ENCODE measurements at places on chromosomes 2 and 18.
A peak's percentile ranks its signal among the peaks of the same experiment; 100 is the strongest.

- H3K27ac ChIP-seq: no peak overlapping the region
- H3K4me1 ChIP-seq: no peaks in the 10 kb centered on the region
- DNase-seq: peak; percentile 66
- H3K36me3 ChIP-seq: peaks cover 51% of the 10 kb centered on the region
- H3K4me3 ChIP-seq: no peak overlapping the region
These were observed 17.1 kb downstream of the PDK1 start for GRCh38 chr2:172572981-172573380.

DNA sequence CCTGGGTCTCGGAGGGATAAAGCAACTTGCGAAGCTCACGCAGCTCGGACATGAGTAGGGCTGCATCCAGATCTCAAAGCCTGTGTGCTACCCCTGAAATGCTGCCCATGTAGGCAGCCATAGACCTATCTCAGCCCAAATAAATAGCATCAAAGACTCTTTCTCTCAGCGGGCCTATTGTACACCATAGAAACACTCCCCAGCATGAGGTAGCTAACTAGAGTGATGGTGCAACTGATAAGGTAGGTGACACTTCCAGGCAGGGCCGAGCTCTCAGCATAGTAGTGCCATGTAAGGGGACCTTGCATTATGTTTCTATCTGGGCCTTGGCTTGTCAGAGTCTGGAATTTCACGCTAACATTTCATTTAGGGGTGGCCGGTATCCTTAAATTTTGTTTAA is 52.4 kb downstream of the RABL2A start:
- DNase-seq: no peak
- H3K4me3 ChIP-seq: no peak overlapping the region
- H3K36me3 ChIP-seq: no peaks in the 10 kb centered on the region
- no peaks in the 10 kb centered on the region for H3K4me1 ChIP-seq

- H3K27ac ChIP-seq: no peak overlapping the region
- peaks cover 7% of the 10 kb centered on the region for H3K36me3 ChIP-seq
- DNase-seq: no peak
- no peaks in the 10 kb centered on the region for H3K27me3 ChIP-seq
- H3K4me3 ChIP-seq: no peak overlapping the region
- H3K4me1 ChIP-seq: peaks cover 13% of the 10 kb centered on the region
These were observed 97.5 kb upstream of the ZFP36L2 start for GRCh38 chr2:43323857-43324256.

DNA sequence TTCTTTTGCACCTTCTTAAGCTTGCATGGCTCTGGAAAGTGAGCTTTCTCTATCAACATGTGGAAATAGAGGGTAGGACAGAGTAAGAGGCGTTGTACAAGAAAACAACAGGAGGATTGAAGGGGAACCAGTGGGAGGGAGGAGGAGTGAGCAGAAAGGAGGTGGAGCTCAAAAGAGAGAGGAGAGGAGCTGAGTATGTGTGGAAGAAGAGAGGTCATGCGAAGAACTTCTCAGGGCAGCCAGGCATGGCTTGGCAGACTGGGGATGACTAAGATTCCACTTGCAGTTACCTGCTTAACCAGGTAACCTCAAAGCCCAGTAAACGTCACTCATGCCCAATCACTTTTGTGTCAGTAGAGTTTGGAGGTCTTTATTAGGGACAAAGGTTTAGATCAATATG is 105.1 kb downstream of the BCL2L11 start:
- no peak for DNase-seq
- H3K4me3 ChIP-seq: no peak overlapping the region
- H3K27ac ChIP-seq: no peak overlapping the region
- H3K36me3 ChIP-seq: no peaks in the 10 kb centered on the region

GRCh38 chr18:7671105-7671504 is 104.0 kb downstream of the PTPRM start:
- no peaks in the 10 kb centered on the region for H3K36me3 ChIP-seq
- no peaks in the 10 kb centered on the region for H3K4me1 ChIP-seq
- H3K4me3 ChIP-seq: no peak overlapping the region
- no peaks in the 10 kb centered on the region for H3K27me3 ChIP-seq
- no peak overlapping the region for H3K27ac ChIP-seq
- DNase-seq: no peak

DNA sequence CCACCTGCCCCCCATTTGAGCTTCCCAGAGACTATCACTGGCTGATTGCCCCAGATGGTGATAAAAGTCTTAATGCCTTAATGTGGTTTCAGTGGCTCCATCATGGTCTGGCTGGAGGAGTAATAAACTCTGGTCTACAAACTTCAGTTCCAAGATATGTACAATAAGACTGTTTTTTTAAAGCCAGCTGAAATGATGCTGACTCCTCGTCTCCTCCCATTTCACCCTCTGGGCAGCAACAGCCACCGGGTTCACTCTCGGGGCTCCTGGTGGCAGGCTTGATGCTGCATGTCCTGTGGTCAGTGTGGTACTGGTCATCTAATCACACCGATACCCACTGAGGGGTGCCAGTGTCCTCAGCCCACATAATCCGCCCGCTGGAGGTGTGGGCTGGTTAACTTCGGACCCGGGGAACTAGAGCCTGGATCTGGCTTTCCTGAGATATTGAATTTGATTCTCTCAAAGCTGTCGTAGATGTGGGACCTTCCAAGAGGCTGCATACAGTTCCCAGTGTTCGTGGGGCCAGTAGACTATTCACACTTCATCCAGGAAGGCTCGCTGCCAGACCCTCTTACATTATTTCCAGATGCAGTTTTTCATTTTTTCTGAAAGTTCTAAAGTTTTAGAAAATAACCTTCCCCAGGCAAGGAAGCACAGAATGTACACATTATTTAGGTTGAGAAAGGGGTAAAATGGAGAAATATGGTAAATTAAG is 95.3 kb downstream of the GALR1 start:
- DNase-seq: no peak
- no peaks in the 10 kb centered on the region for H3K4me1 ChIP-seq
- H3K27me3 ChIP-seq: no peaks in the 10 kb centered on the region

All from common myeloid progenitor, CD34-positive (primary cell).